GM04503 (cell line): ENCODE measurements at places on chromosomes 3 and 15.
A peak's percentile ranks its signal among the peaks of the same experiment; 100 is the strongest.

DNA sequence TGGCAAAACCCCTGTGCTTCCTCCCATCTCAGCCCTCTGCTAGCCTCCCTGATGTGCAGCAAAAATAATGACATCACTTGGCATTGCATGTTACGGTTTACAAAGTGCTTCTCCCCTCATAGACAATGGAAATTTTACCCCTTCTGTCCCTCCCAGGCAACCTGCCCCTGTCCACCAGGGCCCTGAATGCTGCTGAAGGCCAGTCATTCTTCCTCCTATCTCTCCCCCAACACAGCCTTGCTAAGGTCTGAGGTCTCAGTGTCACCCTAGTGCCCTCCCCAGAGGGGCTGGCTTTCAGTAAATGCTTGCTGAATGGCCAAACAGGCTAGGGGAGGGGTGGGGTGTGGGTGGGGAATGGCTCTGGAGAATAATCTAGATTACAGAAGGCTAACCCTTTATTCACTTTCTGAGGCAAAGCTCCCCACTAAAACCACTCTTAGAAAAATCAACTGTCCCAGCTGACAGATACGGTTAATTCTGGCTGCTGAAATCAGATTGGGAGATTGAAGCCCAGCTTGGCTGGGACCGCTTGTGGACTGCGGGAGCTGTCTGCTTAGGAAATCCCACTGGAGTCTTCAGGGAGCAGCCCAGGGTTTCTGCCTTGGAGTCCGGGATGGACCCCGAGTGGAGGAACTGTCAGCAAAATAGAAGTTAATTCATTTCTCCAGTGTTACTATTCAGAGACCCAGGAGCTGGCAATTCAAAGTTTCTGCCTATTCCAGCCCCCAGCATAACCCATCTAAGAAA is 22.9 kb downstream of the ANP32A start:
- DNase-seq, result no peak

- DNase-seq, result no peak
These were observed 418.8 kb upstream of the ALCAM start for GRCh38 chr3:104947943-104948342.

DNA sequence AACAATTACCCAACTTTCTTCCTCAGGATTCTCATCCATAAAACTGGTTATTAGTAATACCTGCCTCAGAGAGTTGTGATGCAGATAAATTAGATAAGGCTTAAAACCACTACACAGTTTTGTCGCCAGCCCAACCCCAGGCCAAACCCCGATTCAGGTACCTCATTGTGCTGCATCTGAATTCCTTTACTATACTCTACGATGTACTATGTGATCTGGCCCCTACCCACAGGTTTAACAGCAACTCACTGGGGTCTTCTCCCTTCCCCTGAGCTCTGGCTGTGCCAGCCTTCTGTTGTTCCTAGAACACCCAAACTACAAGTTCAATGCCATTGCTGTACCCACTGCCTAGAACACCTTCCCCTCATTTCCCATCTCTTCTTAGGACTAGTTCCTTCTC is 64.6 kb downstream of the MYO5A start:
- no peak for DNase-seq

DNA sequence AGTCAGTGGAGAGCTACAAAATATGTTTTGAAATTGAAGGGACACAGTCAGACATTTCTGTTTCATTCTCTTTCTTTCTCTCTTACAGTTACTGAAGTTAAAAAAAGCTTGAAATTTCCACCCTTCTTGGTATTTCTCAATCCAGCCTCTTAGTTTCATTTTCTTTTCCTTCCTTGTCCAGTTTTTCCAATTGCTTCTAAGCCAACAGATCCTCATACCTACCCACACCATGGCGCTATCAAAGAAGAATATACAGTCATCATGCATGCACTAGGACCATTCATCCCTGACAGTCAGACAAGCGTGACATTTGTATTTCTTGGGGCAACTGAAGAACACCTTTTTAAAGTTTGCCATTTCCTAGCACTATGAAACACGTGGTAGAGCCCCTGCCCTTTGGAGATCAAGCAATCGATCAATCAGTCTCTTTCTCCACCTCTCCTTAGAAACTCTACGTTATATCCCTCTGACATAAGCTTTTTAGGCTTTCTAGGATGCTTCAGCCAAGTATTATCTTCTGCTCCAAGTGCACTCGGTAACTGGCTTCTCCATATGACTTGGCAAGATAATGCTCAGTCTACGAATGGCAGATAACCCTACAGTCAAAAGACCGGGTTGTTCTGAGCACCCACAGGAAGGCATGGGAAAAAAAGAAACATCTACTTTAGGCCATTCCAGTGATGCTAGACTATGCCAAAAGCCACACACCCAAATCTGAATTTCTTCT is 65.4 kb downstream of the FBN1 start:
- no peak for DNase-seq

- DNase-seq, result no peak
These were observed 62.6 kb upstream of the IQSEC1 start for GRCh38 chr3:13135811-13136321.

DNA sequence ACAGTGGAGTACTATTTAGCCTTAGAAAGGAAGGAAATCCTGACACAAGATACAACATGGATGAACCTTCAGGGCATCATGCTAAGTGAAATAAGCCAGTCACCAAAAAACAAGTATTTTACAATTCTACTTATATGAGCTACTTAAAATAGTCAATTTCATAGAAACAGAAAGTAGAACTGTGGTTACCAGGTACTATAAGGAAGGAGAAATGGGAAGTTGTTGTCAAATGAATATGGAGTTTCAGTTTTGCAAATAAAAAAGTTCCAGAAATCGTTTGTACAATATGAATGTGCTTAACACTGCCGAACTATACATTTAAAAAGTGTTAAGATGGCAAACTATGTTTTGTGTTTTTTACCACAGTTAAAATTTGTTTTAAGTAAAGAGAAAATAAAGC is 26.8 kb downstream of the TRANK1 start:
- no peak for DNase-seq

DNA sequence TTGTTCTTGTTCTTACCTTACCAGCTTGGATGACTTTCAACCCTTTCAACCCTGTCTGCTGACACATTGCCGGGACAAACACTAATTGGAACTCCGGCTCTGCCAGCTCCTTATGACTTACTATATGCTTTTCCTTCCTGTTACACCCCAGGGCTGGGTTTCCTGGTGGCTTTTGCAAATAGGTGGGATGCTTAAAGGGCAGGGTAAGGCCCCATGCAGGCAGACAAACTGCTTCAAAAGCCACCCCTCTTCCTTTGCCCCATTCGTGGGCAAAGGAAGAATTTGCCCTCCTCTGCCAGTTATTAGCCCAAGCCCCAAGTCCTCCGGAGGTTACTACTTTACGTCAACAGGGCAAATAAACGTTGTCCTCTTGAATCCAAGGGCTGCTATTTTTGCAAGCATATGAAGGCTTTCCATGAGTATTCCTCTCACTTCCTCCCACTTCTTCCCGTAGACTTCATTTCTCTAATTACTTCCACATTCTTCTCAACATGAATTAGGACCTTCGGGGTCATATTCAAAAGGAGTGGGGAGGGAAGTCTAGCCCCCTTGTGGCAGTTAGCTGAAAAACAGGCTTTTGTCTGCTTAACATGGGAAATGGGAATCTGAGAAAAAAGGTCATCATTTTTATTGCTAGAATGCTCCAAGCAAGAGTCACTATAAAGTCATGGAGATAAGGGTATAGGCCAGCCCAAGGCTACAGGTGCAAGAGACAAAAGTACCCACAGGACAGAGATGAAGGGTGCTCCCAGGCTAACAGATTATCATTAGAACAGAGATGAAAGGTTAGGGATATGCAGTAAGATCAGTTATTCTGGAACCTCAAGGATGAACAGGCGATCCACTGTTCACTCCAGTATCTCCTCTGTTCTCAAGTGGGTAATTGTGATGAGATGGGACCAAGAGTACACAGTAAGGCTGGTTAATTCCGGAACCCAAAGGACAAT is 56.3 kb upstream of the FSTL1 start:
- DNase-seq, result peak; percentile 45

DNA sequence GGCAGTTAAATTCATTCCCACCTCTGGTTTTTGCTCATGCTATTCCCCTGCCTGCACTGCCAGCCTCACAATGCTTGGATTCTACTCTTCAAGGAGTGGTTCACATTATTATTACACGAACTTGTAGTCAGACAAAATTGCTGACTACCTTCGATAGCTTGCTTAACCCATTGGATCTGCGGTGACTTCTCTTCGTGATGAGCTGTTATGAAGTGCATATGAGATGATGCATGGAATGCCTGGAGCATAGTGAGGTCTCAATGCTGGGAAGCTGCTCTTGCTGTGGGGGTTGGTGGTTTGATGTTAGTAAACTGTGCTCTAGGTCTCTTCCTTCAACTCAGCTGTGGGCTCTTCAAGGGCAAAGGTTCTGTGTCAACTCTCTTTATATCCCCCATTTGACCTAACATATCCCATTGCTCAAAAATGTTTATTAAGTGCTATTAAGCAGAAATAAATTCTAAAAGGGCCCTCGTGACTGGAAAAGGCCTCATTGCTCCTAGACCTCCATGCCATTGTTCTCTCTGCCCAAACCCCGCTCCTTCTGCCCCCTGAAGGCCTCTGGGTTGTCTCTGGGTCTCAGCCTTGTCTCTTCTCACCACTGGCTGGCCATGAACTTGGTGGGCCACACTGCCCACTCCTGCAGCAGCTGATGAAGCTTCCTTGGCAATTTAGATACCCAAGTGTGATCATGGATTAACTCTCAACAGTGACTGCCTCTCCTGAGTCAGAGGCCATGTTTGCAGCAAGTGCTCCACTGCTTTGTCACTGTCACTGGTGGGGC is 4.5 kb upstream of the SLCO2A1 start:
- no peak for DNase-seq

GRCh38 chr15:79724312-79724711 is 172.5 kb downstream of the MTHFS start:
- no peak for DNase-seq

- peak; percentile 53 for DNase-seq
These were observed 48.9 kb downstream of the RFTN1 start for GRCh38 chr3:16464511-16465148.

- no peak for DNase-seq
These were observed 74.3 kb upstream of the TSEN2 start for GRCh38 chr3:12409684-12410596.
